Pulmonary artery endothelial cell (primary cell): ENCODE measurements at places on chromosomes 16 and 17. TPM values are rescaled to one million over a fixed set of nuclear protein-coding genes. Genes with fewer than 3 reads are reported as not detected.
A peak's percentile ranks its signal among the peaks of the same experiment; 100 is the strongest.

GRCh38 chr17:64223283-64223682 is 39.8 kb downstream of the TEX2 start:
- DNase-seq, result no peak

DNA sequence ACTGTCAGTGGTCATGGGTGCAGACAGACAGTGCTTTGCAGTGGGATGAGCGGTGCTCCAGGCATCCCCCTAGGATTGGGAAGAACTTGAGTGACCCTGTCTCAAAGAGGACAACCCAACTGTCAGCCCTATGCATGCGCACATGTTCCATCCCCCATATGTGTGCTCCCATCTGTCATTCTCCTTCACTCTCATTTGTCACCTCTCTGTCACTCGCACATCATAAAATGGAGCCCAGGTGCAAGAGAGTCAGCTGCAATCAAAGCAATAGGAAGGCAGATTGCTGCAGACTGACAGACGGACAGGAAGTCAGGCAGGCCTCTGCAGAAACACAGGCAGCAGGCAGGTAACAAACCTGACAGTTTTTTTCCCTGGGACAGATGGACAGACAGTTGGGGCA is 101.8 kb upstream of the CCL1 start:
- no peak for DNase-seq

GRCh38 chr16:13552062-13552959 is 367.6 kb upstream of the ERCC4 start:
- no peak for DNase-seq

GRCh38 chr17:57645950-57646665 is 99.0 kb downstream of the CCDC182 start:
- no peak for DNase-seq

GRCh38 chr17:76444518-76445311 is 8.2 kb downstream of the UBE2O start:
- no peak for DNase-seq

GRCh38 chr17:2075336-2076086 is 20.6 kb downstream of the HIC1 start:
- DNase-seq, result no peak

GRCh38 chr16:79823639-79824038 is 223.1 kb upstream of the MAF start:
- no peak for DNase-seq

GRCh38 chr16:67258161-67258835 is 9.5 kb downstream of the SLC9A5 start:
- DNase-seq, result peak; percentile 84

DNA sequence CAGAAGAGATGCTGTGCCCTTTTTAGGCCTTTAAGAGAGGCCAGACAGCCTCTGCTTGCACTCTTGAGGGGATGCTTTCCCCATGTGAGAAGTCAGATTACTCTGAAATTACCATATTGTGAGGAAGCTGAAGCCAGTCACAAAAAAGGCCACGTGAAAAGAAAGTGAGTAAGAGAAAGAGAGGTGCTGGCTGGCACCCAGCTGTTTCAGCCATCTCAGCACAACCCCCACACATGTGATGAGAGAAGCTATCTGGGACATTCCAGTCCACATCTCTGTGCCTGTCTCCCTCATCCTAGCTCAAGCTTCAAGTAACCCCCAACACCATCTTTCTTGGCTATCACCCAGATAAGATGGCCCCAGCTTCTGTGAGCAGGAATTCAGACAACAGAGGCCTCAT is 131.4 kb downstream of the HS3ST2 start:
- no peak for DNase-seq

- DNase-seq, result no peak
Observed at GRCh38 chr17:48392857-48393256, 37.2 kb downstream of the SKAP1 start.

DNA sequence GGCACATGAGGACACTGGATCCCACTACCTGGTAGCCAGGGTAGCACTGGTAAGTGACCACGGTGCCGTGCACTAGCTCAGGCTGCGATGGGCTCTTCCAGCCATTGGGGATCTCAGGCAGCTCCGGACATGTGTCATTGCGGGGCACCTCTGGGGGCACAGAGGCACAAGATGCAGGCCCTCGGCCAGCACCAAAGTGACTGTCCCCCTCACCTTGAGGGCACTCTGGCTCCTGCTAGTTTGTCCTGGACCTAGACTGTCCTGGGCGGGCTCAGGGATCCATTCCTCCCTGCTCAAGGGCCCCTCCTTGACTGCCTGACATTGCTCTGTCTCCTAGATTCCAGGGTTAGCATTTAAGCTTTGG is 6.7 kb upstream of the PHF12 start:
- no peak for DNase-seq

NOS2 gene
- not detected in 2 replicates for total RNA-seq

CA7 gene
- not detected in 2 replicates for total RNA-seq

FBXW10 gene
- total RNA-seq, result under 0.01 TPM in 1 of 2 replicates, not detected in the other

SMPD3 gene
- total RNA-seq, result 0.07 TPM in 1 of 2 replicates, not detected in the other

LYRM1 gene
- total RNA-seq, result 75.0 and 107 TPM in 2 replicates

CHD9NB gene
- 0.53 and 1.3 TPM in 2 replicates for total RNA-seq
